NCI-H187 (cell line): ENCODE measurements at places on chromosomes 4 and X.

- no peak for DNase-seq
Observed at GRCh38 chrX:56233682-56234081, 1.5 kb downstream of the KLF8 start.

DNA sequence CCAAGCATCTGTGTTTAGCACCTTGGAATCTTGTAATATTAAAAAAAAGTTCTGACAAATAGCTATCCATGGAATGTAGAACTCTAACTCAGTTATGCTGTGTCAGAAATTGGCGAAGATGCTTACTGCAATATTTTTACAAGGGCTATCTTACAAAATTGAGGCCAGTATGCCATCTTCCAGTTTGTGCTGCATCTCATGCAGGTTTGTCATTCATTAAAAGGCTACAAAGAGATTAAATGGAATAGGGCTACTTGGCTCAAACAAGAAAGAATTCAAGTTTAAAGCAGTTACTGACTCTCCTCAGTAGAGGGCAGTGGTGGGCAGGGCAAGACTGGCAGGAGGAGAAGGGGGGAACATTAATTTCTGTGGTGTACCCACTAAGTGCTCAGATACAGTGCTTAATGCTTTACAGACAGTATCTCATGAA lies 66.5 kb downstream of the SHROOM4 start:
- DNase-seq: no peak

DNA sequence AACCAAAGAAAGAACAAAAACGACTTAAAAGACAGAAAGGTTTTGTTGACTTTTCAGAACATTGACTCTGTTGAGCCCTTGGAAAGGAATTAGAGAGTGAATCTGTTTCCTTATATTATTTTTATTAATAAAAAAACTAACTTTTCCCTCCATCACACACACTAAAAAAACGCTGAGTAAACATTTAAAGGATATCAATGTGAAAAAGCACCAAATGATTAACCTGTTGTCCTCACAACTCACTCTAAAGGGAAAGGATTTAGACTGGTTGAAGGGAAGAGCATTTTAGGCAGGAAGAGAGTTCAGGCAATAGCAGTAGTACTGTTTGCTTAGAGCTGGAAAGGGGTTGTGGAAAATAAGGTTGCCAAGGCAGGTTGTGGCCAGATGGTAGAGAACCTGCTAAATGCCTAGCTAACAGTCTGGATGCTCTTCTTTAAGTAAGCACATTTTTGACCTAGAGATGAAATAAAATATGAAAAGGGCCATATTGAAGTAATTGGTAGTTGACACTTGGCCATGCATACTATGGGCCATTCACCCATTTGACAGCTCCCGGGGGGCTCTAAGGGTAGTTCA lies 98.0 kb upstream of the NDP start:
- no peak for DNase-seq

GRCh38 chrX:10579112-10580011 lies 41.0 kb downstream of the MID1 start:
- DNase-seq: no peak

- DNase-seq: no peak
Observed at GRCh38 chr4:30717208-30718020, 2.8 kb upstream of the PCDH7 start.

- peak; percentile 18 for DNase-seq
Observed at GRCh38 chrX:102899940-102900916, 36.8 kb upstream of the RAB40AL start.

DNA sequence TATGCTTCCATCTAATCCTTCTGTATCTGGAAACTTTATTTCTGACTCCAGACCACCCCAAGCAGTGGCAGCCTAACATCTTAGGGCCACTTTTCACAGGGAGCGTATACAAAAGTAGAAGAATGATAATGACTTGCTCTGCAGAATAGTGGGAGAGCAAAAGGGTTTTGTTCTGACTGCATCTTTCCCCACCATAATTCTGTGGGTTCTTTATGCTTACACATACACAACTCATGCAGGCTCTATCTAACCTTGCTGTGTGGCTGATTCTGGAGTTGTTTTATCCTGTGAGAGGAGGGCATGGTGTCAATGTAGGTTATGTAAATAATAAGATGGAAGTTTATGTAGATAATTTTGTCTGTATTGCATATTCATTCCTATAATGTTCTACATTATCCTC lies 42.4 kb upstream of the NDNF start:
- no peak for DNase-seq

- no peak for DNase-seq
Observed at GRCh38 chrX:47577901-47578300, 4.3 kb upstream of the TIMP1 start.

- no peak for DNase-seq
Observed at GRCh38 chr4:66045913-66046312, 375.6 kb upstream of the EPHA5 start.

DNA sequence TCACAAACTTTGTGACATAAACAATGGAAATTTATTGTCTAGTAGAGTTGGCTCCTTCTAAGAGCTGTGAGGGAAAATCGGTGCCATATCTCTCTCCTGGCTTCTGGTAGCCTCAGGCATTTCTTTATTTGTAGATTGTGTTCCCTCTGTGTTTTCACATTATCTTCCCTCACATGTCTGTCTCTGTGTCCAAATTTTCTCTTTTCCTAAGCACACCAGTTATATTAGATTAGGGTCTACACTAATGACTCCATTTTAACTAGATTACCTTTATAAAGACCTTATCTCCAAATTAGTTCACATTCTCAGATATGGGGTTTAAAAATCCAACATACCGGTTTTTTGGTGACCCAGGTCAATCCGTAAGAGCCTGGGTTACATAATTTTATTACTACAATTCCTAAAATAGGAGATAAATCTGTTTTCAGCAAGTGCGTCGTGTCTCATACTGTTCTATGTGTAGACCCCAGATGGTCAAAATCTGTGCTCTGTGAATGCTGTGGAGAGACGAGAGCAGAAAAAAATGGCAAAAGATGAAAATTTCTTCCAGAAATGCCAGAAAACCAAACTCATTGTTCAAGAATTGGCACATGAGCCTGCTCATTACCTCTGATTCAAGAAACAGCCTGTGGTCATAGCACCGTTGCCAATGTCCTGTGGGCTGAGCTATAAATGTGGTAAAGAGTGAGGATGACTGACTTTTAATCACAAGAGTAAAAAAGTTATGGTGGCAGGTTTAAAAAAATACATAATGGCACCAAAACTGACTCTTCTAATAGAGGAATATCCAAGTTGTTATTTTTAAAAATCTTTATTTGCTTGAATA lies 574.7 kb downstream of the PCDH7 start:
- DNase-seq: no peak

DNA sequence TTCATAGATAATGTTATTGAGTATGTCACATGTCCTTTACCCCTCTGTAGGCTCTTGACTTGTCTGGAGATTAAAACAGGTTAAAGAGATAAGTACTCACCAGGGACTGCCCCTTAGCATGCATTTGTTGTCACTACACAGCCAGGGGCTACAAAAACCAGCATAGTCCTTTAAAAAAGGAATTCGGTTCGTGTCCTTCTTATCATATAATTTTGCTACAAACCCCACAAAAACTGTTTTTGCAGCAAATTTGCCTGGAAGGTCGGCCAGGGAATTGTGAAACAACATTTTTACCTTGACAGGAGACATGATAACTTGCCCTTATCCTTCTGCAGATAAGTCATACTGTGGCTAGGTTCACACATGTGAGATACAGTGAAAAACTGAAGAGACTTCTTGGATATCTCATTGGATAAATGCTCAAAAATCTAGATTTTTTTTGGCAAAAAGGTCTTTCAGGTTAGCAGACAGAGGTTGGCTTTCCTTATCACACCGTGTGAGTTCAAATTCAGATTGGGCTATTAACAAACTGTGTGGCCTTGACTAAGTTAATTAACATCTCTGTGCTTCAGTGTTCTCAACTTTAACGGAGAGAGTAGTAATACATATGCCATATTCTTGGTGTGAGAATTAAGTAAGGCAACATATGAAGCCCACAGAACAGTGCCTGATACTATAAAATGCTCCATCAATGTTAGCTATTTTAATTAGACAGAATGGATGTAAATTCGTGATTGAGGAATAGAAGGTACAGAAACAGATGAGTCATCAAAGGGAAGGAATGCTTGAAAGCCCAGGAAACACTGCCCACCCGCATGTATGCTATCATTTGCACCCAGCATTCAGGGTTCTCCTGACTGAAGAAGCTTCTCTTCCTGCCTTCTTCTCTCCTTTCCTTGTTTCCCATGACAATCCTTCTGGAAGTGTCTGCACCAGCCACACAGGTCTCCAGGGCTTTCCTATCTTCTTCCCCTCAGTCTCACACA lies 30.0 kb downstream of the FAM9C start:
- no peak for DNase-seq

GRCh38 chrX:48465336-48465933 lies 4.6 kb downstream of the SLC38A5 start:
- DNase-seq: no peak

GRCh38 chr4:152340818-152341217 lies 195.1 kb downstream of the FBXW7 start:
- no peak for DNase-seq

DNA sequence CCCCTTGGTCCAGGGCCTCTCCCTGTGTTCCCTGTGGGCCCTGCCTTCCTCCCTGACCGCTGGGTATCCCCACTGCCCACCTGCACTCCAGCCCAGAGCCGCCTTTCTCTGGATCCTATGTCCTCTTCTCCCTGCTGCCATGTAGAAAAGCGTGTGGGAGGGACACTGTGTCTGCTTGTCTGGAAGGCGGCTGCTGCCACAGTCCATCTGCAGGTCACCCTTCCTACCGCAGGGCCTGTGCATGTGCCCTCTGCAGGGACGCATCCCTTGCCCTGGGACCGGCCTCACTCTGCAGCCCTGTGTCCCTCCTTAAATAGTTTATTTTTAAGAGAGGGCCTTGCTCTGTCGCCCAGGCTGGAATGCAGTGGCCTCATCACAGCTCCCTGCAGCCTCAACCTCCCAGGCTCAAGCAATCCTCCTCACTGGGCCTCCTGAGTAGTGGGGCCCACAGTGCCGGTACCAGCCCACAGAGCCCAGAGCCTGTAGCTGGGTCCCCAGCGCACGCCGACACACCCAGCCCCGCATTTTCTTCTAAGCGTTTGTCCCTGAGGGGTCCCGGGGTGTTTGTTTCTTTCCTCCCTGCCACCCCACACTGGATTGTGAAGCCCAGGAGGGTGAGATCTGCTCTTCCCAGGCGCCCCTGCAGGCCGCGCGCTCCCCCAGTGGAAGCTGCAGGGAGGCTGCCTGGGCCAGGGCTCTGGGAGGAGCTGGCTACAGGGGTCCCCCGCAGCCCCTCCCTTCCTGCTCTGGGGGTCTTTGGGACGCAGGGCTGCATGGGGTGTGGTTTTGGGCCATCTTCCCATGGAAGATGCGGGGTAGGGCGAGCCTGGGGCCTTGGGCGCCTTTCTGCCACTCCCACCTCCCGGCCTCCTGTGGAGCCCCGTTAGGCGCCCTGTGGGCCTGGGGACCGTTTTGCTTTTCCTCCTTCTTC lies 12.8 kb upstream of the NAT8L start:
- no peak for DNase-seq

DNA sequence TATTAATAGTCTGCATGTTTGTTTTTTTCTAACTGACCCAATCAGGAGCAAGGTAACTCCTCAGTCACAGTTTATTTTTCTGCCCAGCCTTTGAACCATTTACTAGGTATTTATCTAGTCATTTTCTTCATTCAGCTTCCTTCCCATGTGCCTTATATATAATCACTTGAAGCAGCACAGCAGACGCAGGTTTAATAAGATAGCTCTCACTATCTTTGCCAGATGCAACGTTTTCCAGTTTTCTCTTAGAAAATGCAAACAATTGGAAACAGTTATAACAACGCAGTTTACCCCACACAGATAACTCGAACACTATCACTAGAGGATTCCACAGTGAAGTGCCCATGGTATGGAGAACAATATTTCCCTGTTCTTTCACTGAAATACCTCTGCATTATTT lies 56.4 kb upstream of the NFKB1 start:
- DNase-seq: no peak

GRCh38 chrX:21723814-21724213 lies 34.1 kb downstream of the SMPX start:
- DNase-seq: no peak

DNA sequence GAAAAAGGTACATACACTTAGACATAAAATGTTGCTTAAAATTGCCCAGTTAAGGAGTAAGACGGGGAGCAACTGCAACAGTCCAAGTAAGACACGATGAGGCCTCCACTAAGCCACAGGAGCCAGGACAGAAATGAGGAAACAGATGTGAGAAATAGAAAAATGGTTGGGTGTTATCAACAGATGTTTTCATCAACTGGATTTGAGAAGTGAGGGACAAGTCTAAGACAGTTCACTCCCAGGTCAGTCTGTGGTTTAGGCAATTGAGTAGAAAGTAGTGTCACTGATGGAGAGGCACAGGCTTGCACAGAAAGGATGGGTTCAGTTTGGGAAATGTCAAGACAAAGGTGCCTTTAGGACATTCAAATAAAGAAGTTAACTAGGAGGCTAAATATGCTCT lies 23.5 kb upstream of the PHF8 start:
- no peak for DNase-seq

DNA sequence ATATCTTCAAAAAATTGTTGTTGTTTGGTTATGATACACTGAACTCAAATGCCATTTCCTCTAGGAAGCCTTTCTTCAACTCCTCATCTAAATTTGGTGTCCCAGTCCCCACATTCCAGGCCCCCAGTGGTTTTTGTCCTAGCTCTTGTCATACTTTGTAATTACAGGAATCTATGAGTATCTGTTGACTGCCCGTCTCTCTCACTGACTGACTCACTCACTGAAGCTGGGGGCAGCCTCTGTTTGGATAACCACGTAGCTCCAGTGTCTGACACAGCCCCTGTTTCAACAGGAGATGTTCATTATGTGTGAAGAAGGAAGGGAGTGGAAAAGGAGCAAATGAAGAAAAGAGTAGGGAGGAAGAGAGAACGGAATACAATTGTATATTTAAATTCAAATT lies 284.1 kb upstream of the TENM3 start:
- DNase-seq: no peak
